ENCODE measurements at places on chromosomes 11 and 22.

DNA sequence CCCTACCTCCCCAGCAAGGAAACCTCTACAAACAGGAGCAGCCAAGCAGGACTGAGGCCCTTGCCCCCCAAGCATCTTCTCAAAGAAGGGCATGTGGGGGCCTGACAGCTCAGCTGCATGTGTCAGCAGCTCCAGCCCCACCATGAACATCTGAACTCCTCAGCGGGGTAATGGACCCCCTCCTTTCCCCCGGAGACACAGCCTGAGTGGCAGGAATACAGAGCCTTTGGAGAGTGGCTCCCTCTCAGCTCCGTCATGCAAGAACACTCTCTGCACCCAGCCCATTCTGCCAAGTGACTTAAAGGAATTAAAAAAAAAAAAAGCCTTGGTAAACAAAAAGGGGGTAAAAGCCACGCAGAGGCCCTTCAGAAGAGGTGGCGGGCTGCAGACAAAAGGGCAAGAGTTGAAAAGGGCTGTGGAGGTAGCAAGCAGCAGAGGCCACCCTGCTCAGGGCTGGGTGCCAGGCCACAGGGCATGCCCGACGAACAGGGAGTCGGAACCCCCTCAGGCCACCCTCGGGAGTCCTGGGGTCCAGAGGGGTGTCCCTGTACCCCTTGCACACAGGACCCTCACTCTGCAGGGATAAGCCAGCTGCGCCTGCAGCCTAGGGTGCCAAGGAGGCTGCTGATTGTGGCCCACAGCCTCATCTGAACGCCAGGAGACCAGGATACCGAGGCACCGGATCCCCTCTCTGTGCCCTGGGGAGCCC, 62.5 kb downstream of the MACROD1 start:
- no peak for DNase-seq

DNA sequence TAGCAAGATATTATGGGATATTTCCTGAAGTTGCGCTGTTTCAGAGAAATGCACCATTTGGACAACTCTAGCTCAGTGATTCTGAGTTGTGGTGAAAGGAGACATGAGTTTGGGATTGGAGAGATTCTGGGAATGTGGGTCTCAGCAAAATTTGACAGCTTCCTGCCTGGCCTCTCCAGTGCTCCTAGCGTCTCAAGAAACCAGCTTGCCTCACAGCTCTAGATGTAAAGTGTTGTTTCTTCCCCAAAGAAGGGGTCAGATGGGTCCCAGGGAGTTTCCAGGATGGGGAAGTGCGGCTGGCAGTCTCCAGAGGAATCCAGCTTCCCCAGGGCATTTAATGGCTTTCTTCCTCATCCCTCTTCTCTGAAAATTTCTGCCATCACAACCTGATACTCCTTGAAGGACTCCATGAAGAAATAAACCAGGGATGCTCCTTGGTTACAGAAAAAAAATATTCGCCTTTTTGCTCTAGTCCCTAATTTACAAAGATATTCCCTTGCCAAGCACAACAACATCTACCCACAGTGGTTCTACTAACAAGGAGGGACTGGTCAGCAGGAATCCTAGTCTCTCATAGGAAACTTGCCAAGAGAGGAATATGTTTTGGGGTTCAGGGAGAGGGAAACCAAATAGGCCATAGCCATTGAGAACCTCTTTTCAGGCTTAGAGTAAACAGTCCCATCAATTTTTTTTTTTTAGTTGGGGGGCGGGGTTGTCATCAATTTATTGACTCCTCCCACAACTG, 185.4 kb upstream of the E2F8 start:
- DNase-seq = no peak

DNA sequence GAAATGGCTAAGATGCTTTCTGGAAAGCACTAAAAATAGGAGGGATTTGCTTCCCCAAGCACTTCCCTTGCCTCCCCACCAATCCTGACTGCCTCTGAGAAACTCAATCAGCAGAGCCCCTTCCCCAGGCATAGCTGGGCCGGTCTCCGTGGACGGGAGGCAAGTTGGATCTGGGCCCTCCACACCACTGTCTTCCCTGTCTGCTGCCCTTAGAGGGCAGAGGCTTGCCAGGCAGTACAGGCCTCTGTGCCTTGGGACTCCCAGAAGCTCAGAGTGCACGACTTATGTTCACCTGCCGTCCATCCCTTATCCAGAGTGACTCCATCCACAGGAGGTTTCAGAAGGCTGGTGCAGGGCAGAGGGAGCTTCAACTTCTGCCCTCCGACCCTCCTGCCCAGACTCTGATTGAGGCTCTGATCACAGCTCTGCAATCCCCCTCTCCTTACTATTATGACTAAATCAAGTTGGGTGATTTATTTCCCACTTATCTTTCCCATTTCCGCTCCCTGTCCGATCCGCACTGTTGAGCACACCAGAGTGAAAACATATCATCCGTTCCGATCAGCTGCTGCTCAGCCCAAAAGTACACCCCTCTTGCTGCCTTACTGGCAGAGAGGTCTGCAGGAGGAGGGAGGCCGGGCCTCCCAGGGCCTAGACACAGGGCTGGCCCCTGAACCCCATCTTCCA, 71.8 kb downstream of the DSCAML1 start:
- DNase-seq = no peak

- no peak for DNase-seq
These were observed 76.8 kb downstream of the MED15 start for GRCh38 chr22:20584029-20584871.

DNA sequence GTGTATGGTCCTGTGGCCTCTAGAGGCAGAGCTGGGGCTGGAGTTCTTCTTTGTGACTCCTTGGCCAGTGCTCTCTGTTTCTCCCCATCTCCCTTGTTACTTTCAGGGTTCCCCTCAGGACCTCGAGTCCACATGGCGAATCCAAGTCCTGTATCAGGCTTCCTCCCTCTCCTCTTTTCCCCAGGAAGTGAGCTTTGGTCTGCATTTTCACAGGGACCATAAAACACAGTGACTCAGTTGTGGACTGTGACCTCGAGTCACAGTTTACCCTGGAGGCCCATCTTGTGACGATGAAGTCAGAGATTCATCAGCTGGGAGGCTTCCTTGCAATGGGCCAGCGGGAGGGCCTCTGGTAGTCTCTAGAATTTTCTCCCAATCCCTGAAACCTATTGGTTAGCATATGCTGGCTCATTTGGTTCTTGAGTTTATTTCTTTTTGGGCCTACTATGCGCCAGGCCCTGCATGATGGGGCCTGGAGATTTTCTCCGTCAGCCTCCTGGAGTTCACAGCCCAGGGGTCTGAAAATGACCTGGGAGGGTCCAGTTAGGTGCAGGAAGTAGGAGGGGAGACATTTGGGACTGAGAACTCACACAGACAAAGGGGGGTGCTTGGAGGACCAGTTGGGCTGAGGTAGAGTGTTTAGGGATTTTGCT, 100.8 kb downstream of the KIAA1671 start:
- DNase-seq = peak; percentile 30

DNA sequence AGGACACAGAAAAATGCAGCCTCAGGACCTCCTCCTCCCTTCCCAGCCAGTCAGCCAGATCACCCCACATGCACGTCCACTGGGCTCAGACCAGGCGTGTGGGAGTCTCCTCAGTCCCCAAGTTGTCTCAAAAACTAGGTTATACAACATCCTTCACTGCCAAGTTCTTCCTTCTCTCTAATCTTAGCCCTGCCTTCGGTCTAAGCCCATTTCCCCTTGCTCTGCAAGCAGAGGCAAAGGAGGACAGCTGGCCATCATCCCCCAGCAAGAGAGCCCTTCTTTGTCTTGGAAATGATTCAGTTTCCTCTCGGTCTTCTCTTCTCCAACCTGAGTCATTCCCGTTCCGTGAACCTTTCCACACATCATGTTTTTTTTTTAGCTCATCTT, 14.0 kb upstream of the NRGN start:
- DNase-seq = no peak

DNA sequence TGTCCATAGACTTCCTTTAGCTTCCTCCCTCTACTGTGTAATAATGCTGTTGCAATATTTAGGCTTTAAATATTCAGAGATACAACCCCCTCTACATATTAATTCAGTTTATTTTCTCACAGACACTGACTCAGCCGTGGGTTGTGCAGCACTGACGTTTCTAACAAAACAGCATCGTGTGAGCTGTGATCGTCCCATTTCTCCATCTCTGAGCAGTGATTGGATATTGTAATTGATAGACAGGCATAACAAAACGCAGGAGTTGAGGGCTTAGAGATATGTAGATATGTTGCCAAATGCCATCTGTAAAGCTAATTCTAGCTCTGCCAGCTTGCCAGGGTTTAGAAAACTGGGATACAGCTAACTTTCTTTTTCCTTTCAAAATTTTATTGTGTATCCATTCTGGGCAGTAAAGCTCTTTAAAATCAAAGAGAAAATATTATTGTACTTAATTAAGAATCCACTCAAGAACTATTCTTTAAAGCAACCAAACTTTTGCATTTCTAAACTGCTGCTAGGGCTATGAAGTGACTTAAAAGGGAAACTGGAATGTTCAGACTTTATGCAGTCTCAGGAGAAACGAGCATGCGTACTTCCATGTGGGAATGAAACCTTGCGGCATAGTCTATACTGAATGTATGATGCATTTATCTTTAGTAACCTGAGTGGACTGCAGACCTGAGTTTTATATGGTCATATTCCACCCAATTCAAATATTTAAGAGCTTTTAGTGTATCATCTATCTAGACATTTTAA, 22.7 kb downstream of the BTBD10 start:
- peak; percentile 81 for DNase-seq

DNA sequence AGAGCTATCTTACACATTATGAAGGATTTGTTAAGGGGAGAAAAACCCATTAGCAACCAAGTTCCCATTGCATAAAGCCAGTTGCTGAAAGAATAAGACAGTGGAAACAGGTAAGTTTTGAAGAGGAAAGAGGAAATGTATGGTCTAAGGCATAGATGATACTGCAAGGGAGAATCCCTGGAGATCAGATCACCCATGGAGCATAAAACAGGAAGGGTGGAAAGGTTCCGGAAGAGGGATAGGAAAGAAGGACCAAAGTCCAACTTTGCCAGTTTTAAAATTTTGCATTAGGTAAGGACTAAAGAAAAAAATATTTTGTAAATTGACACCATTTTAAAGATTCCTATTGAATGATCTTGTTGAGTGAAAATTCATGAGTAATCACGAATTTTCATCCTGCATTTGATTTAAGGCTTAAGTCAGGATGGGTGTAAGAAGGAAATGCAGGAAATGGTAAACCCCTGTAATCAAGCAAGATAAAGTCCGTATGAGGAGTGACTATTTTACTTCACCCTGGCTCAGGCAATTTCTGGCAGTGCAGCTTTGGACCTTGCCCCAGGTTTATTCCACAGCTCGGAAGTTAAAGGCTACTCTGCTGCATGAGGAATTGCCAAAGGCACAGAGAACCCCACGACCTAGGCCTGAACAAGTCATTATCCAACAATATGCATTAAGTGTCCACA, 70.9 kb downstream of the CCDC34 start:
- no peak for DNase-seq

DNA sequence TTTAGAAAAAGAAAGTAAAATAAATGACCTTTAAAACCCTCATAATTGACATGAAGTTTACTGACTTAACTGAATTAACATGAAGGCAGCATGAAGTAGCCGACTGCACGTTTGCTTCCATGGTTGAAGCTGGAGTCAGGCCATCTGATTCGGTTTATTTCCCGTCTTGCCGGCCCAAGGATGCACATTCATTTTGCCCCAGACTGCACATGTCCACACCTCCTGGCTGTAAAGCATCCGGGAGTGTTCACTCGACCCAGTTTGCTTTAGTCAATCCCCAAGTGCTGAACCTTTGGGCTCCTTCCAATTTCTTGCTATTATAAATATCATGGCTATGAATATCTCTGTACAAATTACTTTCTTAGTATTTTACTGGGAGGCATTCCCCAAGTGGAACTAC, 17.7 kb upstream of the TUB start:
- no peak for DNase-seq

DNA sequence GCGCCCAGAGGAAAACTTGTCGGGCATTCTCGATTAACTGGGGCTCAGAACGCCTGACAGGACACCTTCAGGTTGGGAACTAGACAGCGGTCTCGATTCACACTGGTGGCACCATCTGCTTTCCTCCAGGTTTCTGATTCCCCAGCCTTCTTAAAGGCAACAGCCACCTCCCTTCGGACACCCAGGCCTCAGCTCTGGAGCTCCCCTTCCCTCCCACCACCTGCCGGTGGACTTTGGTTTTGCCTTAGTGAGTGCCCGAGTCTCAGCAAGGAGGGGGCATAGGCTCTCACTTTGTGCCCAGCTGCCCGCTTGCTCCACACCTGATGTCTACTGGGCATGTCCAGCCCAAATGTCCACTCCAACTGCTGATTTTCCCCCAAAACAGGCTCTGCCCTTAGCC, 110.4 kb upstream of the PARVA start:
- peak; percentile 67 for DNase-seq

DNA sequence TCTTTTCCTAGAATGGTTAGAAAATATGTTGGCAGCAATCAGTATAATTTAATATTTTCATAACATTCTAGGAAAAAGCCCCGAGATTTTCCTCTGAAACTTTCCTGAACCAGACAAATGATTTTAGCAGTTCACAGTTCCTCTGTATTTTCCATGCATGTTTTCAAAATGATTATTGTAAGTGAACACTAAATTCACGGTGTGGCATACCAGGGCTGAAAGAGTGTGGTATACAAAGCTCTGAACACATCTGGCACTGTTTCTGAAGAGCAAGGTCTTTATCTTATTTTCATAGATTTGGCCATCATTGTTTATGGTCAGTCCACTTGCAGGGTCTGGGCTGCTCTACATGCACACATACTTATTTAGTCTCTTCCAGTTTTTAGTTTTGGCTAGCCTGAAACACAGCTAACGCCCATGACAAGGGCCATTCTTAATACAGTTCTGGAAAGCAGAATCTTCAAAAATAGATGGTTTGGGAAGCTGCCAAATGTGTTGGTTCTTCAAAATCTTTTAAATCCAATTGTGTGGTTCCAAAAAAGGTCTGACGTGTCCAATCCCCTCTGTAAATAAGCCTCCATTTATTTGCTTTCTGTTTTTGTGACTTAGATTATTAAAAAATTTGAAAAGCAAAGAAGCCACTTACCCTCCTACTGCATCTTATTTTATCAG, 7.9 kb upstream of the GAB2 start:
- DNase-seq = no peak

DNA sequence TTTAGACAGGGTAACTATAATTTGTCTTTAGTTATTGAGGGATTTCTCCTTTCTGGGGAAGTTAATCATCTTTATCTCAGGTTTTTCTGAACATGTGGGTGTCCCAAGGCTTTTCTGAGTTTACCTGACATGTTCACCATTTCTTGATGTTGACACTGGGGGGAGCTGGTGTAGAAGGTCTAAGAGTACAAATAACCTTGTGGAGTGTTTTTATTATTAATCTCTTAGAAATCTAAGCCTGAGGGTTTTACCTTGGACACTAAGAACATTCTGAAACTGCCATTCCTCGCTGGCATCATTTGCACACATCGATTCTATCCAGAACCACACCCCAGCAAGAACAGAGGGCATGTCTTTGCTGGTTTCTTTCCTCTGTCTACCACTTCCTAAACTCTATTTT, 15.6 kb upstream of the C11orf91 start:
- DNase-seq = peak; percentile 65

GRCh38 chr22:29308791-29309262, 2.4 kb downstream of the GAS2L1 start:
- no peak for DNase-seq

- DNase-seq = peak; percentile 32
These were observed 20.8 kb upstream of the DLAT start for GRCh38 chr11:112004389-112004788.

- no peak for DNase-seq
These were observed 1.6 kb downstream of the SESN3 start for GRCh38 chr11:95229199-95229992.

Data from SK-MEL-5 (cell line).